A549 treated with CORT108297 at 1 μM for 4 hours (cell line): ENCODE measurements at places on chromosomes 7 and 10. TPM values are rescaled to one million over a fixed set of nuclear protein-coding genes. Genes with fewer than 3 reads are reported as not detected.

The SYCE1 gene
- total RNA-seq: not detected in 5 replicates

The TUBAL3 gene
- 0.23 to 0.57 TPM (median 0.39 TPM) in 5 replicates for total RNA-seq

The PRSS37 gene
- total RNA-seq: not detected in 5 replicates

The WNT8B gene
- 0.03 to 0.07 TPM (median 0.04 TPM) in 3 of 5 replicates, not detected in the others for total RNA-seq

The ERV3-1 gene
- 2.5 to 5.5 TPM (median 3.4 TPM) in 5 replicates for total RNA-seq
